Suppressor macrophage treated with lipopolysaccharide for 4 hours (primary cell): ENCODE measurements at places on chromosomes 3 and 15.
A peak's percentile ranks its signal among the peaks of the same experiment; 100 is the strongest.

GRCh38 chr3:128456776-128457715 is 9.6 kb downstream of the DNAJB8 start:
- no peak for DNase-seq

GRCh38 chr15:89749054-89749453 is 2.0 kb downstream of the MESP1 start:
- no peak for DNase-seq

GRCh38 chr3:12473511-12473910 is 10.8 kb upstream of the TSEN2 start:
- no peak for DNase-seq

DNA sequence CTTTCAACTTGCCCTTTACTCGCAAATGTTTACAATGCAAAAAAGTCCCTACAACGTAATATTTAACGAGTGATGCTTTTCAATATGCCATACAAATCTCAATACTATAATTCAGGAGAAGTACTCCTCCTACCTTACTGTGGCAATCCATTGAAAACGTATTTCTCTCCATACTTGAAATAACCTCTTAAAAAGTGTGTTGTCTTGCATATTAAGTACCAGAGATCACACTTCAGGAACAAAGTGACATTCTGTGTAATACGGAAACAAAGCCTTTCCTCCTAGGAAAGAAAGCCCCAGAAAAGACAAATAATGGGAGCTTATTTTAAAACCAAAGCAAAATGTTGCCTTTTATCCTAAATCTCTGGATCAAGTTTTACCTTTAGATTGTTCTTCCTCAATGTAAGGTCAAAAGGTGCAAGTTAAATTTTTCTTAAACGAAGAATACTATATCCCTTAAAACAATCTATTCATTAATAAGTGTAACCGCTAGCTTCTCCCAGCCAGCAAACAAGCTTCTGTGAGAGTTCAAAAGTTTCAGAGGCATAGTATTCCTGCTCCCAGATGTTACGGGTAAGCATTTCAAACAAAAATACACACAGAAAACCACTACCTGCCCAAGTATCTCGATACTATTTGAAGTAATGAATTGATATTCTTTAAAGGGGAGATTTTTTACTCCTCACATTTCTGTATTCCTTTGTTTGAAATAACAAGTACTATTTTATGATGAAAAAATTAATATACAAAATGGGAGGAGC is 1.7 kb downstream of the TJP1 start:
- no peak for DNase-seq

DNA sequence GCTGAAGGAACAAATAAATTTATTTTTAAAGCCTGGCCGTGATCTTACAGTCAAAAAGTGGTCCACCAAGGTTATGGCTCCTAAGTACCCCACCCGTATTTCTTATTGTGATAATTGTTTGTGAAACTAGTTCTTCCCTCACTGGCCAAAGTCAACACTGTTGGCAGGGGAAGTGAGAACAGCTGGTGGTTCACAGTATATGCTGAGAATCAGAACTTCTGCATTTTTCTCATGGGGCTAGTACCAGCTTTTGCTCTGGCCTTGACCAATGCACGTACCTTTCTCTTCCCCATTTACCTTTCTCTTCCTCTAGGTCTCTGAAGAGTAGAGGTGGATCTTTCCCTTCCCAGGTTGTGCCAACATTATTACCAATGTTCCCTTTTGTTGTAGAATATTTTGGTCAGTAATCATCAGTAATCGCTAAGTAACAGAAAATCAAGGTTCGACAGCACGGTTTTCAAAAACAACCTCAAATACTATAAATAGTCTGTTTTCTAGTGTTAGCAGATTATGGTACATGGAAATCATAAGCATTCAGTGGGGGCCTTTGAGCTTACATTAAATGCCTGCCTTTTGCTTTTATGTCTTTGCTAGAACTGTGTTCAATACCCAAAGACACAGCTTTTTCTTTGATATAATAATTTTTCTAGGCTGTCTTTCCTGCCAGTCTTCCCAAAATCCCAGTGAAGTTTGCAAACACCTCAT is 268.0 kb downstream of the LPP start:
- DNase-seq: peak; percentile 88

DNA sequence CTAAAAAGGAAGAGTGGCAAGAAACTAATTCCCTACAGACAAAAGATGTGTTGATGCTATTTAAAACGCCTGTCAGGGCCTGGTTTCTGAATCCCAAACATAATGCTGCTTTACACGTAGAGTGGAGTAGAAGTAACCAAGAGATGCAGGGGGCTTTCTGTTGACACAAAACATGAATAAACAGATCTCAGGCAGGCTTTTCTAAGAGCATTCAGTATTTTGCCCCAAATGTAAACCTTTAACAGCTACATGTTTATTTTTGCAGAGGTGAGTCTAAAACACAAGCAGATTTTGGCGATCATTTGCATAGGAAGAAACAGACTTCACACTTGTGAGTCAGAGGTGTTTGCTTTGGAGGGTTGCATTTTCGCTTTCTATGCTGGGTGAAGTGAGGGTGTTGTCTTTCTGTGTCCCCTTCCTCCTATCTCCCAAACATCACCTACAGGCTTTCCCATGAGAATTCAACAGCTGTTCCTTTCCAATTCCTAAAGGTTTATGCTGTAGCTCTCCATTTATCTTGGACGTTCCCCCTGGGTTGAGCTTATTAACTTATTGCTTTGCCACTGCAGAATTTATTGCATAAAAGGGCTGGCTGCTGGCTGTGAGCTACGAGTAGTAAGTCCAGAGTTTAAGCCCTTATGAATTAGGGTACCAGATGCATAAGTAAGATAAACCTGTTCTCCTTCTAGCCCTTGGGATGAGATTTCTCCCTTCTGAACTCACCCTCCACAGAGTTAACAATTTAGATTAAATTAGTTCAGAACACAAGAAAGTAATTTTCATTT is 156.7 kb downstream of the DIPK2A start:
- no peak for DNase-seq

GRCh38 chr3:113070072-113070640 is 79.4 kb downstream of the GTPBP8 start:
- DNase-seq: no peak

- peak; percentile 8 for DNase-seq
Observed at GRCh38 chr3:53677413-53677812, 168.8 kb downstream of the CHDH start.

GRCh38 chr3:127615631-127616305 is 13.2 kb upstream of the PODXL2 start:
- DNase-seq: no peak

- no peak for DNase-seq
Observed at GRCh38 chr3:45272828-45273470, 46.9 kb upstream of the TMEM158 start.

DNA sequence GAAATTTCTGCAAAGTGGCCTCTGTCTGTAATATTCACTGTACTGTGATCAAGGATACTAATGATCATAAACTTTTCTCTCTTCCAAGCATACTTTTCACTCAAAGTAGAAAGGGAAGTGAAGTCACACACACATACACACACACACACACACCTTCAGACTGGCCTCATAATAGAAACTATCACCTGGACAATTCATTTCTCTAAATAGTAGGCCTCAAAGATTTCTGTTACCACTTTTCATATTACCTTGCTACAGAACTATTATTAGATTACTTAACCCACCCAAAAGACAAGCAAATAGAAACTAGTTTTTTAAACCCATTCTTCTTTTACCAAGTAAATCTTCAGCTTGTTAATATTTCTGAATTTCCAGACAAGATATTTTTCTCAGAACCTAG is 12.2 kb downstream of the CPB1 start:
- DNase-seq: no peak

DNA sequence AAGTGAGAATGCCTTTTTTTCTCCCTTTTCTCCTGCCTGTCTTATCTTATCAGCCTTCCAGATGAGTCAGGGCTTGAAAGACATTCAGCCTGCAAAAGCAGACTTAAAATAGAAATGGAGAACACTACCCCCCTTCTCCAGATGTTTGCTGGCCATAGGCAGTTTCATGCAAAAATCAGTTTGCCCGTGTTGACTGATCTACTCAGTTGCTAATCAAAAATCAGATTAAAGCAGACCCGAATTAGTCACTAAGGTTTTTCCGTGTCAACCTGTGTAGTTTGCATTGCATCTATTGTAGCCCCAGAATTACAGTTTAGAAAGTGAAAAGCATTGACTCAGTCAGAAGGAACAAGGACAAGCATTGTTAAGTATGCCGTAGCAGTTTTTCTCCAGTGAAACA is 56.2 kb downstream of the IL5RA start:
- no peak for DNase-seq

DNA sequence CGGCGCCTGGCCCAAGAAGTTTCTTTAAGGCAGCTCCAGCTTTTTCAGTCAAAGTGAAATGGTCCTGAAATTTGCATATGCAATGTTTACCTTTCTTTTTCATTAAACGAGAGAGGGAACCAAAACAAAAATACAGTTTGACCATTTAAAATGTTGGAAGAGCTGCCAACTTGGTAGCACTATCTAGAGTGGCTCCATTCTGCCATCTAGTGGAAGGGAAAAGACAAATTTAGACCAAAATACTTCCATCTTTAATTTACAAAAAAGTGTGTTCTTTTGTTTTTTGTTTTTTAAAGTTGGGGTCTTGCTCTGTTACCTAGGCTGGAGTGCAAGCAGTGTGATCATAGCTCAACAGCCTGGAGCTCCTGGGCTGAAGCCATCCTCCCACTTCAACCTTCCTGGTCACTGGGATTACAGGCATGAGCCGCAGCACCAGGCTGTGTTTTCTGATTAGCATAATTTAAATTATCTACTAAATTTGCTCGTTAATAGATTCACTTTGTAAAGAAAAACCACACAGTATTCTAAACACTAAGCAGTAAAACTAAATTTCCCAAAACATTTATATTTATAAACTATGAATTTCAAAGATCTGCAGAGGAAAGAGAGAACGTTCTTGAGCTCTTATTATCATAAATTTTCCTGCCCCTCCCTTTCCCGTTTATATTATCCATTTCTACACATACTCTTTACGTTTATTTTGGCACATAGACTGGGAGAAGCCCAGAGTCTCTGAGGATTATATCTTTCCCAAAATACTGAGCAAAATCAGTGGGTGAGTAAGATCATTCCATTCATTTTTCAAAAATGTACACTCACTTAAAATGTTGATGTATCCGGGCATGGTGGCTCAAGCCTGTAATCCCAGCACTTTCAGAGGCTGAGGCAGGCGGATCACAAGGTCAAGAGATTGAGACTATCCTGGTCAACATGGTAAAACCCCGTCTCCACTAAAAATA is 15.4 kb upstream of the RFC4 start:
- peak; percentile 81 for DNase-seq
